ENCODE measurements at places on chromosomes 1 and 21.

DNA sequence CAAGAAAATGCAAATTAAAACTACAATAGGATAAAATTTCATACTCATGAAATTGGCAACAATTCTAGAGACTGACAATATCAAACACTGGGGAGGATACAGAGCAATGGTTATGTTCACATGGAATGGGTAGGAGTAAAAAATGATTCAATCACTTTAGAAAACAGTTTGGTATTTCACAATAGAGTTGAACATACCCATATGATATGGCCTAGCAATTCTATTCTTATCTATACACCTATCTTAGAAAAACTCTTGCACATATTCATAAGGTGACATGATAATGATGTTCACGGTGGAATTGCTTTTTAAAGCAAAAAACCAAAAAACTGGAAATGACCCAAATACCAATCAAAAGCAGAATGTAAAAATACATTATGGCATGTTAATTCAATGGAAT, 28.7 kb downstream of the PHC2 start:
- DNase-seq, result no peak

- DNase-seq, result no peak
These were observed 64.1 kb downstream of the PLEKHA6 start for GRCh38 chr1:204295671-204296070.

GRCh38 chr1:76587212-76587611, 280.1 kb upstream of the ST6GALNAC5 start:
- DNase-seq, result no peak

DNA sequence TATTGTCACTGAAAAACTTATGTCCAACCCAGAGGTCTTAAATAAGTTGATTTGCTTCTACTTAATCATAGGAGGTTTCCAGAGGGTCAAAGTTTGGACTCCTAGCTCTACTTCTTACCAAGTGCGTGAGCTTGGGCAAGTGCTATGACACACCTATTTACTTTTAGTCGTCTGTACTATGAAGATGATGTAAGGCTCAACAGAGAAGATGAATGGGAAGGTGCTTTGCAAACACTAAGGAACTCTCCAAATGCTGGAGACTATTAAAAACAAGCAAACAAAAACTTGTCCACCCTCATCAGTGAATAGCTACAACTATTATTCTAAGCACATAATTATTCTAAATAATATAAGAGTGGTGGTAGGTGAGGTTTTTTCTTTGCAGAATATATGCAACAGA, 232.3 kb upstream of the USP24 start:
- DNase-seq, result no peak

DNA sequence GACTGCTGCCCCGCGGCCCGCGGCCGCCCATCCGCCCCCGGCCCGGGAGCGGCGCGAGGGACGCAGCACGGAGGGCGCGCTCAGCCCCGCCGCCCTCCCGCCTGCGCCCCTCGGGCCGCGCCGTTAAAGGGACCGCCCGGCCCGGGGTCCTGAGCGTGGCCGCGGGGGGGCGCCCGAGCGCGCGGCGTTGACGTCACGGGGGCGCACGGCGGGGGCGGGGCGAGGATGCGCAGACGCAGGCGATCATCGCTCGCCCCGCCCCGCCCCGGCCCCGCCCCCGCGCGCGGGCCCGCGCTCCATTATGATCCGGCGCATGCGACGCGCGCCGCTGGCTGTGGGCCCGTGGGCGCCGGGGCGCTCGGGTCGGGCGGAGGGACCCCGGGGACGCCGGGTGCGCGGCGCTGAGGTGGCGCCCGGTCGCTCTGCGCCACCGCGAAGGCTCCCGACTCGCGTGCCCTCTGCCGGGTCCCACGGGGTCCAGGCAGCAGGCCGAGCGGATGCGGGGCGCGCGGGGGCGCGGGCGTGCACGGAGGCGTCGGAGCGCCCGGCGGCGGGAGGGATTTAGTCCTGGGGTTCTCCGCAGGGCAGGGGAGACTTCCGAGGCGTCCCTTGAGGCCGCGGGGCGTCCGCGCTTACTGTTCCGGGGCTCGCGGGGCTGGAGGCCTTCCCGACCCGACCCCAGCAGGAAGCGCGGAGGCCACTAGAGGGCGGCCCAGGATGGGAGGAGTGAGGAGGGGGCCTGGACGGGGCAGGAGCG, at the start of gene DVL1:
Gene DVL1 (minus strand): TSS at position 163 of the 757 bp plus-strand sequence. CDS start 353 bp downstream, outside the sequence.
- peak; percentile 63 for DNase-seq

DNA sequence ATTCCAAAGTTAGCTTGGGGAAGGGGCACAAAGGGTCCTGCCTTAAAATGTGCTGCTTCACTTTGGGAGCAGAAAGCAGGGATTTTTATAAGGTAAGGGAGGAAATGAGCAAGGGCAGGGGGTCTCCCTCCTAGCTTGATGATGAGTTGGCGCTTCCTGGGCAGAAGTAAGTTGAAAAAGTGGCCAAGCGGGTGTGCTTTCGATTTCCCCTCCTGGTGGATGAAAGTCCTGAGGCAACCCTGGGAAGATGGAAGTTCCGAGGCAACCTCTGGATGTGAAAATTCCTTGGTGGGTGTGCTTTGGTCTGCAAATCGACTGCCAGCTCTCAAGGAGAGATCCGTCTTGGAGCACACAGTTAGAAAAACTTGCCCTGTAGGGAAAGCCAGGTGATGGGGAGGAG, 41.7 kb upstream of the CD2 start:
- DNase-seq, result no peak

Data from amniotic stem cell (primary cell).